ENCODE measurements at places on chromosomes 6 and 20.

GRCh38 chr6:3610206-3610605, 141.3 kb downstream of the PXDC1 start:
- DNase-seq, result no peak

DNA sequence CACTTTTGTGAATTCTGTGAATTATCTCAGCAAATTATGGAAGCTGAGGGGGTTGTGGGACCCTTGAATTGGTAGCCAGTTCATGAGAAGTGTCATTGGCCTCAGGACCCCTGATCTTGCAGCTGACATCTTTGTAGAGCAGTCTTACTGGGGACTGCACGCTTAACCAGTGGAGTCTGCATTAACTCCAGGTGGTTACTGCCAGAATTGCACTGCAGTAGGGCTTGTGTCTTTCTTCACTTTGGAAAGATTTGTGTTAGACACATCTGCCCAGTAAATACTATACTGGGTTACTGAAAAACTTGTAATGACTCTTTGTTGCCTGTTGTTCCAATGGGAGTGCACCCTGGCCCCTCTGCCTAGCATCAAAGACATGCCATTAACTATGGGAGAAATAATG, 21.2 kb upstream of the CDKN1A start:
- DNase-seq, result no peak

GRCh38 chr6:5497896-5498578, 236.7 kb downstream of the FARS2 start:
- DNase-seq, result no peak

DNA sequence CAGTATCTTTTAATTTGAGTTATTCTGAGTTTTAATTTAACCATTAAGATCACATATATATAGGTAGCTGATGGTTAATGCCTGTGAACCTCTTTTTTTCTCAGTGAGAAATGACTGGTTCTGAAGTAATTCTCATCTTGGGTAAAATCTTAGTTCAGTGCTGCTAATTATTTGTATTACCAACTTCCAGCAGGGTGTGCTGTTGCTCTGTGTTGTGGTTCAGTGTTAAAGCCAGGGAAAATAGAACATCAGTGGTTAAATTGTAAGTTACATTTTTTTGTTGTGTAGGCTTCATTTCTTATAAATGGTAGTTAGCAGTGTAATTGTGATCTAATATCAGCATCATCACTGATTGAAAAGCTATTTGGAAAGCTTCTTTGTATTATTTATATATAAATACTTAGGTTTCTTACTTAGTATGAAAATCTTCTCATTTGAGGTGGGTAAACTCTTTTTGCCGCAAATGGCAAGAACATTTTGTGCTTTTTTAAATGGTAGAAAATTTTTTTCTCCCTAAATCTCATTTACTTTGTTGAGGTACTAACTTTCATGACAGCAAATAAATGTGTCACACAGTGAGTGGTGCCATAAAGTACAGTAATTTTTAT, 43.7 kb downstream of the CDC5L start:
- DNase-seq, result peak; percentile 8

DNA sequence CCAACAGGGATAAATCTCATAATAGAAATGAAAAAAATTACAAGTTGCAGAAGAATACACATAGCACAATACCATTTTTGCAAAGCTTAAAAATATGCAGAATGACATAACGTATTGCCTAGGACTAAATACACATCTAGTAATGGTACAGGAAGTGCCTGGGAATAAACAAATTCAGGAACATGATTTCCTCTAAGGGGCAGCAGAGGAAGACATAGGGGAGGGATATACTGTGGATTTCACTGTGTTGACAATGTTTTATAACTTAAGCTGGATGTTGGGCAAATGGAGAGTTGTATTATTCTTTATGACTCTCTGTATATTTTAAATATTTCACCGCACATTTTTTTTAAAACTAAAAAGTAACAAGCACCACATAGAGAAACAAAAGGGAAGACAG, 5.6 kb upstream of the GLO1 start:
- no peak for DNase-seq

DNA sequence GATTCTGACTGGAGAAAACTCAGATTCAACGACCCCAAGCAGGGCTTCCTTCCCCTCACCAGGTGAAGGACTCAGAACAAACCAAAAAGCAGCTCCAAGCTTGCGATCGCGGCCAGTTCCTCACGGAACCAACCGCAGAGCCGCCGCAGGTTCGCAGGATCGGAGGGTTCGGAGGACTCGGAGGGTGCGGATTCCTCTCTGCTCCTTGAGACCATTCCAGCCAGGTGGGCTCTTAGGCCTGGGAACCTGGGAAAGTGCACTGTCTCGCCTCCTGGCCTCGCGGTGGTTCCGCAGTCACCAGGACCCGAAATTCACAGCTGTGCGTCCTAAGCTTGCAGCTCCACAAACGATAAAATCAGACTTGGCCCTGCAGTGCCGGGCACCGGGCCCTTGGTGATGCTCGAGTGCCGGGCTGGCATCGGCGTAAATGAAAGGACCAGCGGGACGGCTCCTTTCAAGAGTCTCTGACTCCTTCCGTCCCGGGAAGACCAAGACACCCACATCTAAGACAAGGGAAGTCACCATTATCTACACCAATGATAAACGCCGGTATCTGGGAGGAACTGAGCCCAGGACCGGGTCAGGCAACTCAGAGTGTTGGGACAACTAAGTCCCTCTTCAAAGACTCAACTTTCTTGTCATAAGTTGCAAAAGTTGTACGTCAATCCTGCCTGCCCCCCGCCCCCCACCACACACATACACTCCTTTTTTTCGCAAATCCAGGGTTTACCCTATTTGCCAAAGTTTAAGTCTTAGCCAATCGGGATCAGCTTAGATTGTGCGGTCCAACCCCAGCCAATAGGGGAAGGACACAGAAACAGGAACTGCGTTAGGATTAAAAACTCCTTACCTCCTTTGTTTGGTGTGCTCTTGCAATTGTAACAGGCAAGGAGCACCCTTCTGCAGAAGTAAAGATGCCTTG, 69.8 kb upstream of the PRSS16 start:
- DNase-seq, result peak; percentile 42

GRCh38 chr6:152008779-152009178, 201.3 kb downstream of the ESR1 start:
- DNase-seq, result no peak

DNA sequence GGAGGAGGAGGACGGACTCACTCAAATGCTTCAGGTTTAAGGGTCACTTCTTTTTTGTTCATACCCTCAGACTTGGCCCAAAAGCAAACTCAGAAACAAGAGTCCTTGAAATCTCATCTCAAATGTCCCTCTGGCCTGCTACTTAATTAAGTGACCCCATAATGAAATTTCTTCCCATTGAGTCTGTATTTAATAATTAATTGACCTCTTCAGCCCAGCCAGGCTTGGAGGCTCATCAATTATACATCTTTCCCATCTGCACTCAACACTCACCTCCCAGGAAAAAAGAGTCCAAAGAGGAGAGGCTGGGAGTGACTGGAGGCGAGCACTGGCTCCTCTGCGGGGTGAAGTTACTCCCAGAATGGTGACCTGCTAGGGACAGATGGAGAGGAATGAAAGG, 90.5 kb upstream of the EYA2 start:
- no peak for DNase-seq

GRCh38 chr6:139973669-139974344, 599.4 kb upstream of the CITED2 start:
- DNase-seq, result no peak

DNA sequence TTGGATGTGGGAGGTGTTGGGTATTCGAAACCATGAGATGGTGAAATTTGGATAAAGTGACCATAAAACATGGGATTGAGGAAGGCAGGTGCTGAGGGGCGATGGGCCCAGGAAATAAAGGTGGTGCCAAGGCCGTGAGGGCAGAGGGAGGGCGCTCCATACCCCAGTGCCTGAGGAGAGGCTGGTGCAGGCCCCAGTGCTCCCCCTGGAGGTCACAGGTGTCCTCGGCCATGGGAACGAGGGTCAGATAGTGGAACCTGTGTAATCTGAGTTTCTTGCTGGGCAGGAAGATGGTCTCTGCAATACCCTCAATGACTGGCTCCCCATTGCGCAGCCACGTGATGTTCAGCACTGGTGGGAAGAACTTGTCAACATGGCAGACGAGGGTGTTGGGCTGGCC, 16.2 kb downstream of the HLA-DPB1 start:
- peak; percentile 41 for DNase-seq

- DNase-seq, result no peak
These were observed 204.9 kb downstream of the PHACTR1 start for GRCh38 chr6:12921467-12921866.

GRCh38 chr6:54737247-54737646, 109.3 kb upstream of the FAM83B start:
- no peak for DNase-seq

GRCh38 chr6:1227935-1228753, 83.8 kb upstream of the FOXQ1 start:
- DNase-seq, result no peak

GRCh38 chr20:53187392-53188068, 215.4 kb downstream of the TSHZ2 start:
- no peak for DNase-seq

GRCh38 chr6:104531646-104532045, 328.1 kb downstream of the HACE1 start:
- DNase-seq, result no peak

GRCh38 chr20:1669304-1669703, 11.7 kb upstream of the SIRPG start:
- no peak for DNase-seq

GRCh38 chr20:44717986-44718385, 2.8 kb downstream of the CCN5 start:
- DNase-seq, result no peak

DNA sequence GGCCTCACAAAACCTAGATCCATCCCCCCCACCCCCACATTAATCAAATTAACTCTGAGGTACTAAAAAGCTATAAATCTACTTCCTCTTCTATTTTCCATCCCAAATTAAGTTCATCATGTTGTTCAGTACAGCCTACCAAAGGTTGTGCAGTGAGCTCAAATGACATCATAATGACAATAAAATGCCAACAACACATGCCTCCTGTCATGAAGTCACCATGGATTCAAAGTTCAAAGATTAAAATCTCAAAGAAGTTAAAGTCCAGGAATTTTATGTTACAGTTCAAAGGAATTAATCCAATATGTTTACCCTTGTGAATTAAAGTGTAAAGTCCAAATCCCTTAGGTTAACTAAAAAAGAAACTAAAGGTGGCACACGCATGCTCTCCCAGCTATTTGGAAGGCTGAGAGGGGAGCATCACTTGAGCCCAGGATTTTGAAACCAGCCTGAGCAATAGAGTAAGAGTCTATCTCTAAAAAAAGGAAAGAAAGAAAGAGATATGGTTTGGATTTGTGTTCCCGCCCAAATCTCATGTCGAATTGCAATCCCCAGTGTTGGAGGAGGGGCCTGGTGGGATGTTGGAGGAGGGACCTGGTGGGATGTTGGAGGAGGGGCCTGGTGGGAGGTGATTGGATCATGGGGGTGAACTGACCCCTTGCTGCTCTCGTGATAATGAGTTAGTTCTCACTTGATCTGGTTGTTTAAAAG, 25.7 kb upstream of the SIRT5 start:
- DNase-seq, result no peak

GRCh38 chr6:33118525-33119123, 42.8 kb downstream of the HLA-DPB1 start:
- DNase-seq, result no peak

- DNase-seq, result no peak
These were observed 62.1 kb upstream of the ZNF217 start for GRCh38 chr20:53655625-53656292.

GRCh38 chr20:52303281-52303950, 111.8 kb upstream of the ZFP64 start:
- DNase-seq, result peak; percentile 42

GRCh38 chr20:48209102-48209501, 423.8 kb upstream of the SULF2 start:
- DNase-seq, result no peak

GRCh38 chr6:89186762-89187161, 30.4 kb downstream of the GABRR1 start:
- DNase-seq, result no peak

DNA sequence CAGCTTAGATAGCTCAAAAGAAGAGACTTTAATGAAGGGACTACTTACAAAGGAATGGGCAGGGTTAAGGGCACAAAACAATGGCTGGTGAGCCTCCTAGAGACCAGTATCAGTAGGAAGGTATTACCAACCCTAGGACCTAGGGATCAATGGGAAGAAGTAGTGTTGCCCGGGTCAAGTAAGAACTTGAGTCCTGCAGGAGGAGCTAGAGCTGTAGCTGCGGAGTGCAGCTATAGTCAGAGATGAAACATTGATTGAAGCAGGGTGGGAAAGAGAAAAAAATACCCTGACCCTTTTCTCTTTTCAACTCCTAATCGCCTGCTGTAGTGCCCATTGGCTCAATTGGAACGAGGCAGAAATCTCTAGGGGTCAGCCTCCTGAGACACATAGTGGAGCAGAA, 144.0 kb downstream of the FLRT3 start:
- DNase-seq, result no peak

DNA sequence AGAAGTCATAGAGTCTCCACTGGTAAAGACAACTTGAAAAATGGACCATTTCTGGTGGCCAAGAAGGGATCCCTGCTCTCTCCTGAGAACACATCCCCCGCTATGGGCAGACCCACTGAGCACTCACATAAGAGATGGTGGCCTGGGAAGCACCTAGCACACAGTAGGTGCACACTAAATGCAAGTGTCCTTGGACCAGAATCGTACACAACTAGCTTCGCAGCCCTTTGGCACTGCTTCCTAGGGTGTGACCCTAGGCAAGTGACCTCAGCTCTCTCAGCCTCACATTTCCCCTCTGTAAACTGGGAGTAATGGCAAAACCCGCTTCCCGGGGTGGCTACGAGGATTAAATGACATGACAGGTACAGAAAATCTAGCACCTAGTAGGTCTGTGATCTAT, 35.1 kb downstream of the KCNB1 start:
- DNase-seq, result no peak

DNA sequence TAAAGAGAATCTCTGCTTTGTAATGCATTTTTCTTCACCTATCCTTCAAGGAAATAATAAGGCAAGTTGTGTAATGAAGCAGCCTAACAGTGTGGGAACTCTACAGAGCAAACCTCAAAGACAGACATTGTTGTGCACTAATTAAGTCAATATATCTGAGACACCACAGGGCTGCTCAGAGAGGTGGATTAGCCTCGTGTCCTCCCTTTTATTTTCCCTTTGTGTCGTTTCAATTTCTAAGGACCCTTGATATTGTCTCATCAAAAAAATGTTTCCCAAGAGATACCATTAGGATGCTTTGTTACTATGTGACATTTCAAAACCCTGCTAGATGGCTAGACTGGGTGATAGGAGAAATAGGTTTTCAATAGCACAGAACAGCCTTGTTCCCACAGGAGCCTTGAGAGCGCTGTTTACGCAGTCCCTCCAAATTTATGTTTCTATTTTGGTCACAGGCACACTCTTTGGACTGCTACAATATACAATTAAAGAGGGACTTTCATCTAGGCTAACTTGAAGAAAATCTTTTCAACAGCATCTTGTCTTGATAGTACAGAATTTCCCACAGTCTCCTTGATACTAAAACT, 23.1 kb downstream of the UBE3D start:
- DNase-seq, result no peak

- DNase-seq, result no peak
These were observed 15.3 kb upstream of the MMP9 start for GRCh38 chr20:45993197-45993951.

All from activated CD4-positive, alpha-beta T cell treated with anti-CD3 and anti-CD28 coated beads for 24 hours (primary cell).